Lung (tissue), 17 donors: ENCODE measurements at places on chromosomes 5 and 9. TPM values are rescaled to one million over a fixed set of nuclear protein-coding genes. Genes with fewer than 3 reads are reported as not detected.

The PAIP1 gene
- 91.1 TPM for total RNA-seq

The CDC25C gene
- 3.0 TPM for total RNA-seq

DNA sequence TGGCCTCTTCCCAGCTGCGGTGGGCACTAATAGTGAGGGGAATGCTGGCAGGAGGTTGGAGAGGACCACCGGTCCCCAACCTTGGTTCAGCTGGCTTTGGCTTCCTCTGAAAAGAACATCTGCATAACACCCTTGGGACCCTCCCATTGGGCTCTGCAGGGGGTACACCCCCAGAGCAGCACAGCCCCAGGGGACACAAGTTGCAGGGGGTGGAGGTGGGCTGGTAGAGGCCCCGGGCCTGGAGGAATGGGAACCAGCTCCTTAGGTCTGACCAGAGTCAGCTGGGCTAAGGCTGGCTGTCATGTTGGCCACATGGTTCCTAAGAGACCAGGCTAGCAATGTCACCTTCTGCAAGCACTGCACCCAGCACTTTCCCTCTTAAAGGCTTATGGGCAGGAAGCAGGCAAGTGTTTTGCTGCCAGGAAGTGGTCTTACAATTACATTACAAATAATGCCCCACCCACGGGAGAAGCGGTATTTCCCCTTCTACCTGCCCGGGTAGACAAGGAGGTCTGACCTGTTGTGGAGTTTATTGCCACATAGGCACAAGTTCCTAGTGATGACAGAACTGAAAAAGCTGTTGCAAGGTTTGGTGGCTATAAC is 18.1 kb downstream of the GCNT4 start:
- no peak for DNase-seq

DNA sequence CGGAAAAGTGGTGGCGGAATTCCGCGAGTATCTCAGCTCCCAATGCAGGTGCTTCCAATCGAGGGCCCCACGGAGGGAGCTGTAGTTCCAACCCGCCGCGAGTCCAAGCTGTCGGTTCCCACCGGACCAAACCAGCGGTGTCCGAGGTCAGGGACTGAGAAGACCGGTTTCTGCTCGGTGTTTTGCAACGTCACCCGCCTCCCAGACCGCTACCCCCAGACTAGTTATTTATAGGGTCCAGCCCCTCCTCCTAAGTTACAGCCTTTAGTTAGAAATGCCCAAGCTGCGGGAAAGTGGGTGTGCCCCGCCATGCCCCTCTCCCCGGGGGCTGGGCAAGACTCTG is 677 bp upstream of the MYORG start:
- DNase-seq, result peak; percentile 49
